ENCODE measurements at places on chromosomes 1 and 21.

DNA sequence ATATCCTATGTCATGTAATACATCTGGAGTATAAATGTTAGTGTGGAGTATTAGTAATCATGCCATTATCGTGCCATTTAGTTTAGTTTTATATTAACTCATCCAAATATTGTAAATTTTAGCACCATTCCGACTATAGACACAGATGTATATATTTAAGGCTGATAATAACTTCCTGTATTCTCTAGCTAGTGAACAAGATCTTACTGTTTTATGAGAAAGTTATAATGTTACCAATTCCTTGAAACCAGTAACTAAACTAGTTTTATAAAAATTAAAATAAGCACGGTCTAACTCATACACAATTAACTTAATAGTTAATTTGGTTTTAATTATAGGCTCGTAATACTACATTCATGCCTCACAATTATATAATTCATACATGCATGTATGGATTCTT is 808.6 kb downstream of the USP25 start:
- no peak for DNase-seq

- no peak for DNase-seq
Observed at GRCh38 chr1:1387098-1388077, 11.7 kb downstream of the CCNL2 start.

GRCh38 chr1:36705629-36706028 is 222.9 kb upstream of the CSF3R start:
- no peak for DNase-seq

- DNase-seq = no peak
Observed at GRCh38 chr1:26016953-26017545, 4.5 kb upstream of the EXTL1 start.

GRCh38 chr1:15153842-15154479 is 414 bp downstream of the TMEM51 start:
- DNase-seq = peak; percentile 81

Measured in glutamatergic neuron (in vitro differentiated cells).